NCI-H446 (cell line): ENCODE measurements at places on chromosomes 7 and 10.

DNA sequence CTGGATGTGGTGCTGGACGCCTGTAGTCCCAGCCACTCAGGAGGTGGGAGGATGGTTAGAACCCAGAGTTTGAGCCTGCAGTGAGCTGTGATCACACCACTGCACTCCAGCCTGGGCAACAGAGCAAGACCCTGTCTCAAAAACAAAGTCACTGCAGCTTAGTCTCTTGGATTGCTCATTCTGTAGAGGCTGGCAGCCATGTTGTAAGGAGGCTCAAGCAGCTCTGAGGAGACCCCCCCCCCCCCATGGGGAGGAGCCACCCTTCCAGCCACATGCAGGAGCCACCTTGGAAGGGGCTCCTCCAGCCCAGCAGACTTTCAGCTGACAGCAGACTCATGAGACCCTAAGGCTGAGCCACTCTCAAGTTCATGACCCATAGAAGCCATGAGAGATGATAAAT lies 68.4 kb downstream of the FOXL3 start:
- no peak for DNase-seq

- peak; percentile 62 for DNase-seq
Measured at GRCh38 chr7:45259966-45260646, 102.5 kb downstream of the RAMP3 start.

DNA sequence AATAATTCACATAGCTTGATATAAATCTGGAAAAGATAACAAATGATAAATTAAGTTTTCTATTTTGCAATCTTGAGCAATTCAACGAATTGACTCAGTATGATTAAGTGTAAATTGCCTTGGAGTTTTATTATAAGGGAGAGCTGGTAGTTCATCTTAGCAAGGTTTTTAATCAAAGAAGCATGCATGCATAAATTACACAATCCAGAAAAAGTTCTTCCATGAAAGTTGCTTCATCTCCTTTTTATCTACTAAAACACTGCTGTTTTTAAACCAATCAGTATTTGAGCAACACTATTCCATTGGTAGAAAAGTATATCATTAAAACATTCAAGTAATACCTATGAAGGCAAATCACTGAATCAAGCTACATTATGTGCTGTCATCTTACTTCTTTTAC lies 47.6 kb downstream of the POT1 start:
- no peak for DNase-seq

DNA sequence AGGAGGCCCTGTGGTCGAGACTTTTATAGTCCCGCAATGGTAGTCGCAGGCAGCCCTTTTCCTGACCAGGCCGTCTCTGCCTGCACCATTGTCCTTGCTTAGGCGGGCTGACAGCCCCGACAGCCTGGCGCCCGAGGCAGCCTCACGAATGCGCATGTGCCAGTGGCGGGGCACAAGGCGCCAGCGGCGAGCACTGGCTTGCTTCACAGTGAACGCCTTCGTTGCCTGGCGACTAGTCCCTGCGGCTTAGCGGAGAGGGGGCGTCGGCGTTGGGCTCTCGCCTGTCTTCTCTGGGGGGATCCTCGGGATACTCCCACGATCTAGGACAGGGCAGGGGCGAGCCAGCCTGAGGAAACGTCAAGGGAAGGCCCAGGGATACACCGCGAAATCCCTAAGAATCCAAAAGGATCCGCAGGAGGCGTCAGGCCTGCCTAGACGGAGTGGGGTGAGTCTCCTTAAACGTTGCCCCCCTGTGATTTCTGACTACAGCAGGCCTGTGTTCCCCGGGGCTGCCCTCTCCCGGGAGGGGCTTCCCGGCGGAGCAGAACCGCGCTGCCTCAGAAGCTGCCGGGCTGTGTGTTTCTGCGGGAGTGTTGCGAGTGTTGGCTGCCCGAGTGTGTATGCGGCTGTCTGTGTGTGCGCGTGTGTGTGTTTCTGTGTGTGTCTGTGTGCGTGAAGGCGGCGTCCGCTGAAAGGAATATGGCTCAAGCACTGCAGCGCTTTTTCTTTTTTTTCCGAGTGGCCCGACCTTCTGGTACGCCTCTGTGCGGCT lies 20.5 kb upstream of the ZNF273 start:
- no peak for DNase-seq

DNA sequence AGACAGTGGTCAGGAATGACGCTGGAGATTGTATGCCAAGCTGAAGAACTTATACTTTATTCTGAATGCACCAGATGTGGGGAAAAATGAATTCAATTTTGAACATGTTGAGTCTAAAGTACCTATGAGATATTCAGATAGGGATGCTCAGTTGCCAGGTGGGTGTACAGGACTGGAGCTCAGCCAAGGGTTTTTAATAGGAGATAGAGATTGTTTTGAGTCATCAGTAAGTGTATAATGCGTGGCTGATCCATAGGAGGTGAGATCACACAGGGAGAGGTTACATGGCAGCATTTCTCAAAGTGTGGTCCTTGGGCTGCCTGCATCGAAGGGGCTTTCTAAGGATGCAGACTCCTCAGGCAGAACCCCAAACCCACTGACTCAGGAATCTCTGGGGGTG lies 6.8 kb upstream of the HIPK2 start:
- DNase-seq: no peak

GRCh38 chr10:122875843-122876466 lies 3.4 kb downstream of the FAM24B start:
- no peak for DNase-seq

GRCh38 chr7:45073786-45074527 lies 14.8 kb downstream of the NACAD start:
- DNase-seq: peak; percentile 46

DNA sequence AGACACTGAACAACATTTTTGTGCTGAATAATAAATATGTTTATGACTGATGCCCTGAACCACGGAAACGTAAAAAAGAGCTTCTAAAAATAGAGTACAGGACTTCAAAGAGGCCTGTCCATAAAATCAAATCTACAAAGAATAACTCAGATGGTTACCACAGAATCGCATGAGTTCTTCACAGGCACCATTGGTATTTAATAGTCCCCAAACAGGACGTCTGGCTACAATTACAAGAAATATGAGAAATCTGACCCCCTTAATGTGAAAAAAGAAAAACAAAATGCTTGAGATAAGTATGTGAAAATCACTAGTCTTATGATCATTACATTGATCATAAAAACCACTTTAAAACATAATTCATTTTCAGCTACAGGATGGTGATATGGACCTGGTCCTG lies 20.8 kb downstream of the CYTH3 start:
- DNase-seq: no peak

- no peak for DNase-seq
Measured at GRCh38 chr7:2715341-2716231, 27.6 kb downstream of the AMZ1 start.

DNA sequence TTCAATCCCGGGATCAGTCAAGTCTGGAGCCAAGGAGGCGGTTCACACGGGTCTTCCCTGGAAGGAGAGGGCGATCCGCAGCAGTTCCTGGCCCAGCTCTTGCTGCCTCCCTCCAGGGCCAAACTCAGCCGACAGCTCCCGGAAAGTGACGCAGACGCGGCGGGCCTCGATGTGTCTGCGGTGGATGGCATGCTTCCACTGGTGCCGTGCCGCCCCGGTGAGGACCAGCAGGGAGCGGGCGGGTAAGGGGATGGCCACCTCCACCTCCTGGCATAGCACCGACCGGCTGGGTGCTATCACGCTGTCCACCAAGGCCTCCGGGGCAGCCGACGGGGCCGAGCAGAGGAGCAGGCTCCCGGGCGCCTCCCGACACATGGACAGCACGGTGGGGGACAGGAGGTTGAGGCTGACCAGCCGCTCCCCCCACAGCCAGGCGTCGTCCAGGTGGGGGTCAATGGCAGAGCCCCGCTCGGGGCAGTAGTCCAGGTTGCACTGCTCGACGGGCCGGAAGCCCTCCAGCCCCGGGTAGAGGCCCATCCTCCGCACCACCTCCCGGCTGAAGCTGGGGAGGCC lies 7.2 kb downstream of the ALKBH4 start:
- DNase-seq: no peak

GRCh38 chr10:108631332-108631731 lies 1292.0 kb downstream of the XPNPEP1 start:
- no peak for DNase-seq

GRCh38 chr7:51021906-51022570 lies 239.3 kb upstream of the GRB10 start:
- no peak for DNase-seq

DNA sequence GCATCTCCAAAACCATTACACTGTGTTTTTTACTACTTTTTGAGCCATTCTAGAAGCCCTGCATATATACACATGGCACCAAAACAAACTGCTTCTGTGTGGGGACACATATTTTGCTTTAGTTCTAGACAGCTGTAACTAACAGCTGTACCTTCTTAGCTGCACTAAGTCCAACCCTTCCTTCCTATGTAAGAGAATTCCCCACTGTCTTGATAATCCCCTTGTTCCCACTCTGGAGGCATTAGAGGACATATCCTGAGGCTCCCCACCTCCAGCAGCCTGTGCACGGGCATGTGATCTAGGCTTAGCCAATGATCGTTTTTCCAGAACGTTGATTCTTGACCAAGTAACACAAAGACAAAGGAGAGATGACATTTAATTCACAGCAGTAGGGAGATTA lies 13.3 kb upstream of the CDK13 start:
- no peak for DNase-seq

DNA sequence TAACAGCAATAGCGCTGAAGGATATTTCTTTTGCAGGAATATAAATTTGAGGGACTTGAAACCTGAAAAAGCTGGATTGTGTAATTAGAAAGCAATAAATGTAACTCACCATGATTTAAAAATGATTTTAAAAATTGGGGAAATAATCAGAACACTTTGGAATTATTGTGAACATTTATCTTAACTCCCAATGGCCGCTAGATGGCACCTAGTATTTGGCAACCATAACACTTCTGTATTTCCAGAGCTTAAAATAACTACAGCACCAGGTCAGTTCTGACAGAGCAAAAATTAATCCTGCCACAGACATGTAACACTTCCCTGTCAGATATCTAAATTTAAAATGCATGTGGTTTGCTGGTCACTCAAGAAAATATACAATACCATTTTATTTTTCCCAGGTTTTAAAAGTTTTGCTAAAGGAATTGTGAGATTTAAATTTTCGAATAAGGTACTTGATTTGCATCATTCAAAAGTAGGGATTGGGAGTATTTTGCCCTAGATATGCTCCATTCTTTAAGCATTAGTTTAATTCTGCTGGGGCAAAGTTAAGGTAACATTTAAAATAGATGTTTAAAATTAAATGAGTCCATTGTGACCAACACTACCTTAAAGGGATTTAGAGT lies 144.5 kb downstream of the PPP1R3A start:
- peak; percentile 58 for DNase-seq

DNA sequence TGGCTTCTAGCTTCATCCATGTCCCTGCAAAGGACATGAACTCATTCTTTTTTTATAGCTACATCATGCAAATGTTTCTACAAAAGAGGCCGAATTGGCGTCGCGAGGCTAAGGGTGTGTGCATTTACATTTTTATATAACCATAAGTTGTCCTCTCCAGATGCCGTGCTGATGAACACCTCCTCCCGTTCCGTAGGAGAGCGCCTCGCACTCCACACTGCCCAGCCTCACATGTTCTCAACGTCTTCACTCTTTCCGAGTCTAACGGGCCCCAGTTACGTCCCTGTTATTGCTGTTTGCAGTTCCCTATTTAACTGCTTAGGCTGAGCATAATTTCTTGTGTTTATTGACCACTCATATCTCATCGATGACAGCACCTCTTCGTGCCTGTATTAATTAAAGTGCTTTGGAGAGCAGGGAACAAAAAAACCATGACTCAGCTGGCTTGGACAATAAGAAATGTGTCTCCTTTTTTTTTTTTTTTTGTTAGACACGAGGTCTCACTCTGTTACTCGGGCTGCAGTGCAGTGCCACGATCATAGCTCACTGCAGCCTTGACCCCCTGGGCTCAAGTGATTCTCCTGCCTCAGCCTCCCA lies 113.5 kb upstream of the SDK1 start:
- no peak for DNase-seq

GRCh38 chr7:424961-425793 lies 94.5 kb downstream of the PDGFA start:
- no peak for DNase-seq

GRCh38 chr10:26755443-26755903 lies 58.0 kb downstream of the PDSS1 start:
- no peak for DNase-seq

DNA sequence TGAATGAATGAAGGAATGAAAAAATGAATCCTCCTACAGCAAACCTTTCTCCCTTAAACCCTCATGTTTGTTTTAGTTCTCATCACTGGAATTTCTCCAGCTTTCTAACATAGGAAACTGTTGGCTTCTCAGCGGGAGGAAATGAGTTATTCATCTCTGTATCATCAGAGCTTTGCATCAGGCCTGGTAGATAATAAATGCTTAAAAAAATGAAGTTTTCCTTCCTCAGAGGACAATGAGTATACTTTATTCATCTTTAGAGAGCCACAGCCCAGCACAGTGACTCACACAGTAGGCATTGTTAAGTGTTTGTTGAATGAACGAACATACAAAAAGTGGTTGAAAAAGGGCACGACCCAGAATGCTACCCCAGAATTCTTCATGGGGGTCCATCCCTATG lies 62.6 kb downstream of the COL13A1 start:
- DNase-seq: no peak

GRCh38 chr7:88915615-88916014 lies 120.1 kb upstream of the TEX47 start:
- no peak for DNase-seq

GRCh38 chr10:50577681-50578350 lies 45.9 kb downstream of the SGMS1 start:
- no peak for DNase-seq

DNA sequence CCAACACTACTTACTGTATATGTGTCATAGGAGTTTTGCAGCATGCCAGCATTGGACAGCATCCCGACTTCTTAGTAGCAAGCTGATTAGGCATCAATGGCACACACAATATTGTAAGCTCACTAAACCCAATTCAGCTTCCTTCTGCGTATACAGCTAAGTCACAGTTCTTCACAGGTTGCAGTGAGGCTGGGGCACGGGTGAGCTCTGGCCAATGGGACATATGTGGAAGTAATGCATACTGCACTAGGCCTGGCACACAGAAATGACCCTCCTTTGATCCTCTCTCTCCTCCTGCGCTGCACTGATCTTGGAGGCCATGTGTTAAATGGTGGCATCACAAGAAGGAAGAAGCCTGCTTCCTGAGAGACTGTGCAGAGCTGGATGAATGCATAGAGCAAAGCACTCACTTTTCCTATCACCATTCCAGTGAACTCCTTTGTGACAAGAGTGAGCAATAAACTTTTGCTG lies 11.9 kb downstream of the RAB11FIP2 start:
- no peak for DNase-seq

- no peak for DNase-seq
Measured at GRCh38 chr10:101397140-101397539, 43.2 kb downstream of the BTRC start.

- no peak for DNase-seq
Measured at GRCh38 chr10:52011118-52011517, 303.0 kb upstream of the DKK1 start.
